Kasumi-1 (cell line): ENCODE measurements at places on chromosomes 1 and 21.

GRCh38 chr21:44043613-44044012 is 31.5 kb downstream of the TRAPPC10 start:
- DNase-seq = no peak

- DNase-seq = no peak
These were observed 75.1 kb downstream of the DTL start for GRCh38 chr1:212110617-212111016.

DNA sequence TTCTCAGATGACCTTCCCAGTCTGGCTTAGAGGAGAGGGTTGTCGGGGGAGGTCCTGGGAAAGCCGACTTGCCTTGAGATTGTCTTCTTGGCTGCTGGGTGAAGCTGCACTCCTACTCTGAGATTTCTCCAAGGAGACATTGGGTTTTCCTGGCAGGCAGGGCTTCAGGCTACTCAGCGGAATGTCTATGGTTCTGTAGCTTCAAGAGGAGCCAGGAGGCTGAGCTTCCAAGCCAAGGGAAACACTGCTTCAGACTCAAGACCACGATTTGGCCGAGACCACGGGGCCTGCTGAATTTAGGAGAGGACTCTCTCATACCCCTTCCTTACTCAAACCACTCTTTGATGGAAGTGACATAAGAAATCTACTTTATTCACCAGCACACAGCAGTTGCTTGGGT is 67.8 kb downstream of the NTMT2 start:
- DNase-seq = no peak

GRCh38 chr1:183920651-183921050 is 115.7 kb downstream of the RGL1 start:
- no peak for DNase-seq

- peak; percentile 74 for DNase-seq
These were observed 26.7 kb downstream of the BTG3 start for GRCh38 chr21:17585875-17586450.
